ENCODE measurements at places on chromosomes 12 and 14.

GRCh38 chr14:54170301-54170700 is 213.7 kb upstream of the BMP4 start:
- DNase-seq: no peak

DNA sequence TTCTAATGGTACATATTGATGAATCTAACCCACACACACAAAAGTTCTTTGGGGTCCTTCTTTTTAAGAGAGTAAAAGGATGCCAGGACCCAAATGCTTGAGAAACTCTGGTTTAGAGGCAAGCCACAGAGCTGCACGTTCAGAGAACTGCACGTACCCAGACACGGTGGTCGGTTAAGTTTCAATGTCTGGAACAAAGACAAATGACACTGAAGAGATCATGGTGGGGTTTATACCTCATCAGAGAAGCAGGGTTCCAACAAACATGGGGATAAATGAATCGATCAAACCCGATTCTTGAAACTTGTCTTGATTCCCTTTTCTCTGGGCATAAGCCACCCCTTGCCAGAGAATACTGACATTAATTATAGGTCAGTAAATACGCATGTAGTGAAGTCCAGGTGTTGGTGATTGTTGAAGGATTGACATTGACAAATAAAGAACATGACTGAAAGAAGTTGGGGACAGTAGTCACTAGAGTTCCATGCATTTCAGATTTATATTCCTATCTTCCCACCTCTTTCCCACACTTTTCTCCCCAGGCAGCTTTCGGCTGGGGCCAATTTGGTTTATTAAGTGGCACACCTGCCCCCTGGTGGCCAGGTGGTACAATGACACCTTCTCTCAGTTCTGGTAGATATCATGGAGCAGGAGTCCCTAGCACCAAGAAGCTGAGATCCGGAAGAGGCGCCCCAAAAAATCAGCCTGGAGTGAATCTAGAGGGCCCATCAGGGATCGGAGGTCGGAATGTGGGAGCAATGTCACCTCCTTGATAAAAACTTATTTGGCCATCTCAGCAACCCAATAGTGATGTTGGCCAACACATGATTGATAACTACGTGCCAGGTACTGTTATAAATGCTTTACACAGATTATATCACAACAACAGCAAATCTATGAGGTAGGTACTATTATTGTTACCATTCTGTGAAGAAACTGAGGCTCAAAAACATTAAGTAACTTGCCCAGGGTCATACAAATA is 17.8 kb upstream of the HDAC7 start:
- DNase-seq: peak; percentile 39

GRCh38 chr14:23577710-23578392 is 739 bp downstream of the JPH4 start:
- DNase-seq: no peak

DNA sequence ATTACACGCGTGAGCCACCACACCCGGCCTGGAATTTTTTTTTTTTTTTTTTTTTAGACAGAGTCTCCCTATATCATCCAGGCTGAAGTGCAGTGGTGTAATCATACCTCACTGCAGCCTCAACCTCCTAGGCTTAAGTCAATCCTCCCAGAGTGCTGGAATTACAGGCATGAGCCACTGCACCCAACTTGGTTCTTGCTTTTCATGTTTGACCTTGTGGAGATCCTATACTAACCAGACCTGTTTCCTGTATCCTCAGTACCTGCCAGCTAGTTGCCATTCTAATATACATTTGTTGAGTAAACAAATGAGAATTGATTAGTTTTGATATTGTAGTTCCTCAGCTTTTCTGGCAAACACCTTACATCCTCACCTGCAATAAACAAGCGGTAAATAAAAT is 3.2 kb upstream of the VSIG10 start:
- no peak for DNase-seq

- DNase-seq: no peak
Measured at GRCh38 chr12:25257590-25258324, 7.0 kb upstream of the KRAS start.

- no peak for DNase-seq
Measured at GRCh38 chr12:25194722-25195055, 271 bp downstream of the DNAI7 start.

Measured in T-cell (primary cell).